Stimulated activated CD4-positive, alpha-beta T cell treated with anti-CD3 and anti-CD28 coated beads, Interleukin-2, amount 100 ng/mL, for 24 hours (primary cell): ENCODE measurements at places on chromosomes 3 and 15.
A peak's percentile ranks its signal among the peaks of the same experiment; 100 is the strongest.

- no peak for DNase-seq
These were observed 98.4 kb downstream of the DHX30 start for GRCh38 chr3:47901280-47901833.

DNA sequence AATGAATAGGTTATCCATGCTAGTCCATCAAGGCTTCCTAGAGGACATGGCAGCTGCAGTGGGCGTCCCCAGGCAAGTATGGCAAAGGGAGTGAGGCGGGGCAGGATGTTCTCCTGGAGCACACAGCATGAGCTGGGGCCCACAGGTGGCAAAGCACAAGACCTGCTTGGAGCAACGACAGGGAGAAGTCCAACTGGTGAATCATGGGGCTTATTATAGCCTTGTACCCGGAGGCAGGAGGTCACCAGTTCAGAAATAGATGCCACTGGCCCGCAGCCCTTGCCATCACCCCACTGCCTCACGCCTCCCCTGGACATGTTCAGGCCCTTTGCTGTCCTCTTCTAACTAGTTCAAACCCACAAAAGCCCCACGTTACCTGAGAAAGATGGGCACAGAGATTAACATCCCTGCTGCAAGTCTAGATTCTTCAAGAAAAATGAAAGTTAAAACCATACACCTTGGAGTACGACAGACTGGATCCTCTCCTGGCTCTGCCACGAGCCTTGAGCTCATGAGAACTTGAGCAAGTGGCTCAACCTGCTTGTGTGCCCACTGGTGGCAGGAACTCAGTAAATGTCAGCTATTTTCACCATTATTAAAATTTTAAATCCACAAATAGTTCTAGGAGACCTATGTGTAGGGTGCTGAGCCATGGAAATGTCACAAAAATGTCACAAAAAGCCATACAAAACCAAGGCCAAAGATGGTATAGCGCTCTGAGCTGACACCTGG is 1.8 kb upstream of the SRGAP3 start:
- no peak for DNase-seq

DNA sequence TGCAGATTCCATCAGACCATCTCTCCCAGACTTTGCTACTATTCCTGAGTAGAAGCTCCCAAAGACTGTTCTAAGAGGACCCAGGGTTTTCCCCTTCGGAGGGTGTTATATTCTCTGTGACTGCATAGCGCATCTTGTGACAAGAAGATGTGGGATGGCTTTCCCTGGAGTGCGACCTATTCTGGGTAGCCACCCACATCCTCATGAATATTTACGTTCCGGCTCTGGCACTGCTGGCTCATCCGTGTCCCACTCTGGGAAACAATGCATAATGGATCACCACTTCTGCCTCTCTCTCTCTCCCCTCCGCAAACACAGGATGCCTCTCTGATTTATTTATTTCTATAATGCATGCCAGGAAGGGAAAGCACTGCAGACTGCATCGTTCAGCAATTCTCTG is 166.1 kb downstream of the PYDC2 start:
- DNase-seq, result no peak

DNA sequence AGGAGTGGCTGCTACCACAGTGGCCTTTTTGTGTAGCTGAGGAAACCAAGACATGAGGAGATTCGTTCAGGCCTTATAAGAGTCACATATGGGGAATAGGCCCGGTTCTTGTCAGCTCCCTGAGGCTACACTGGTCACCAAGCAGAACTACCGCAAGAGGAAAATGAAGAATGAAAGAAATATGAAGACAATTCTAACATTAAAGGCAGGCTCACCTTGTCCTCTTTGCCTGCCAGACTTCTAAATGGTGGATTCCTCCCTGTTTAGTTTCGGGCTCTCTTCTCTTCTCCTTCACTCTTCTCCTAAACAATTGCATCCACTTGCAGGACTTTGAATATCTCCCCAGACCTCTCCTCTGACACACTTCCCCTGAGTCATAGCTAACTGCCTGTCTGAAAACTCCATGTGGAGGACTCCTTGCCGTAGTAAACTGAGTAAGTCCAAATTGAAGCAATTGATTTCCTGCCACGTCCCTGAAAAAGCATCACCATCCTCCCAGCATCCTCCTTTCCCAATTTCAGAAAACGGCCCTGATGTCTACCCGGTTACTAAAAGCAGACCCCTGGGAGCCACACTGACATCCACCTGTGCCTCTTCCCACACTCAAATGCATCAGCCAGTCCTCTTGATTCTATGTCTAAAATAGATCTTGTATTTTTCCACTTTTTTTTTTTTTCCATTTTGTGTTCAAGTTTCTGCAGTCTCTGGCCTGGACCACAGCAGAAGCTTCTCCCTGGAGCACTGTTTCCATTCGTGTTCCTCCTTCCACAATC is 30.3 kb upstream of the VEPH1 start:
- no peak for DNase-seq

- no peak for DNase-seq
These were observed 68.8 kb upstream of the MEX3B start for GRCh38 chr15:82114660-82115059.

- DNase-seq, result no peak
These were observed 42.9 kb downstream of the SCN5A start for GRCh38 chr3:38606561-38606960.

GRCh38 chr3:129655291-129655700 is 48.8 kb upstream of the PLXND1 start:
- no peak for DNase-seq

GRCh38 chr3:23333633-23334032 is 130.5 kb downstream of the UBE2E2 start:
- DNase-seq, result no peak

DNA sequence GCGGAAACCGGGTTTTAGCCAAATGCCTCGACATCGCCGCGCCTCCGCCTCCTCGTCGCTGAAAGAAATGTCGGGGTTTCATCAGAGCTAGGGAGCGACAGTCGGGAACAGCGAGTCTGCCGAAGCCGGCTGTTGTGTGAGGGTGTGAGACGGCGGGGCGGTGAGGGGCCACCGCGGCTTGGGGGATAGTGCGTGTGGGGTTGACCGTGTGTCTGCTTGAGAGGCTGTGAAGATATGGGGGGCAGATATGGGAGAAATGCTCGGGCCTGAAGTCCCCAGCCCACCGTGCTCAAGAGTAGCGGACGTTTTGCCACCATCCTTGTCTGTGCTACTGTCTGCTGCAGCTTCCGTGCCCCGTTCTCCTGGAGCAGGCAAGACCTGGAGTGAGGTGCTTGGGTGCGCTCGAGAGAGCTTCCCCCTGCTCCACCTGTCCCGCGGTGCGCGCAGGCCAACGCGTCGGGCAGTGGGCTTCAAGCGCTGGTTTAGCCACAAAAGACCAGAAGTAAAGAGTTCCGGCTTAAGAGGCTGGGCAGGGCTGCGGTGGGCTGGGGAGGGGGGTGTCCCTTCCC is 716 bp upstream of the ISLR2 start:
- DNase-seq, result peak; percentile 14
